ENCODE measurements at places on chromosomes 6 and 20.

DNA sequence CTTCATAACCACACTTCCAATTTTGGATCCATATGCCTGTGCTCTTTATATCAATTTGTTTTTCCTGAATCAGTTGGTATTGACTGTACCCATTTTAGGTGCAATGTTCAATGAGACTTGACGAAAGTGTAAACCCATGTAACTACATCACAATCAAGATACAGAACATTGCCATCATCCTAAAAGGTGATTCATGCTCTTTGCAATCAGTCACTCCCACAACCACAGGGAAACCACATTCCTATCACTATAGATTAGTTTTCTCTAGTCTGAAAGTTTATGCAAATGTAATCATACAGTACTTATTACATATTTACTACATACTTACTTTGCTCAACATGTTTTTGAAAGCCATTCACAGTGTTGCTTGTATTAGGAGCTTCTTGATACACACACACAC lies 167.4 kb downstream of the ADGRG6 start:
- DNase-seq: no peak

- no peak for DNase-seq
Measured at GRCh38 chr20:61855286-61855685, 210.4 kb downstream of the TAF4 start.

DNA sequence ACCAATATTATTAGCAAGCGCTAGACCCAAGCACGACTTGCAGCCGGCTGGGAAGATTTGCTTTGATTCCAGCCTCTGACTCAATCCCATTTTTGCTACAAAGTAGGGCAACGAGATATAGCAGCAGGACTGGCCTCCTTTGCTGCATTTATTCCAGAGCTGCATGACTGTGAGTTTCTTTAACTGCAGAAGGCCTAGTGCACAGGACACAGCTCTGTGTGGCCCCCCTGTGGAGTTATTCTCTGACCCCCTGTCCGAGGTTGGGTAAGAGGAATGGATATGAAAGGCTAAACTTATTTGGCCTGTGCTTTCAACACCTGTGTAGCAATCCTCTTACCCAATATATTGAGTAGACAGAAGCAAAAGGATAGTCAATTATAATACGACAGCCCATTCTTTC lies 133.3 kb upstream of the SPTLC3 start:
- no peak for DNase-seq

DNA sequence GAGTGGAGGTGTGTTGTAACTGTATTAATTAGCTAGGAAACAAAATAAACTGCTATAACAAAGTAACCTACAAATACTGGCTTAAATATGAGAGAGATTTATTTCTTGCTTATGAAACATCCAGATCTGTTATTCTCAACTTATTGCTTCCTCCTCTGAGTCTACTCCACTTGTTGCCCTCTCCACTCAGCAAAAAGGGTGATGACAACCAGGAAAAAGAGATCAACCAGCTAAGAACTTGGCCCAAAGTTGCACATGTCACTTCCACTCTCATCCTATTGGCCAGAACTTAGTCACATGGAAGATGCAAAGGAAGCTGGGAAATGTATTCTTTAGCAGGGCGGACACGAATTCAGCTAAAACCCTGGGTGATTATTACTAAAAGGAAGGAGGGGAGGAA lies 5.2 kb upstream of the TP53RK start:
- no peak for DNase-seq

GRCh38 chr6:25026723-25027122 lies 91.0 kb upstream of the RIPOR2 start:
- no peak for DNase-seq

- DNase-seq: no peak
Measured at GRCh38 chr6:22251348-22251747, 45.5 kb downstream of the PRL start.

DNA sequence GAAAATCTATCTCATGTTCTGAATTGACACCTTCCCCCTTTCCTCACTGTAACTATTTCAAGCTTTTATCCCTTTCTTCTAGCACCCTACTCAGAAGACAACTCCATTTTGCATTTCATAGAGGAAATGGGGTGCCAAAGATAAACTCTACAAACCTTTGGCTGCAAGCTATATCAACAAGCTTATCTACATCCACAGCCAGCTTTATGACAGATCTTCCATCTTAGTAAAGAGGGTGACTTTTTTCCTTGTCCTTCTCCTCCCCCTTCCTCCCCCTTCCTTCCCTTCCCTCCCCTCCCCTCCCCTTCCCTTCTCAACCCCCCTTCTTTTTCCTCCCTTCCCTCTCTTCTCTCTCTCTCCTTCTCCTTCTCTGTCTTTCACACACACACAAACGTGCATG lies 58.0 kb upstream of the OLIG3 start:
- DNase-seq: no peak

DNA sequence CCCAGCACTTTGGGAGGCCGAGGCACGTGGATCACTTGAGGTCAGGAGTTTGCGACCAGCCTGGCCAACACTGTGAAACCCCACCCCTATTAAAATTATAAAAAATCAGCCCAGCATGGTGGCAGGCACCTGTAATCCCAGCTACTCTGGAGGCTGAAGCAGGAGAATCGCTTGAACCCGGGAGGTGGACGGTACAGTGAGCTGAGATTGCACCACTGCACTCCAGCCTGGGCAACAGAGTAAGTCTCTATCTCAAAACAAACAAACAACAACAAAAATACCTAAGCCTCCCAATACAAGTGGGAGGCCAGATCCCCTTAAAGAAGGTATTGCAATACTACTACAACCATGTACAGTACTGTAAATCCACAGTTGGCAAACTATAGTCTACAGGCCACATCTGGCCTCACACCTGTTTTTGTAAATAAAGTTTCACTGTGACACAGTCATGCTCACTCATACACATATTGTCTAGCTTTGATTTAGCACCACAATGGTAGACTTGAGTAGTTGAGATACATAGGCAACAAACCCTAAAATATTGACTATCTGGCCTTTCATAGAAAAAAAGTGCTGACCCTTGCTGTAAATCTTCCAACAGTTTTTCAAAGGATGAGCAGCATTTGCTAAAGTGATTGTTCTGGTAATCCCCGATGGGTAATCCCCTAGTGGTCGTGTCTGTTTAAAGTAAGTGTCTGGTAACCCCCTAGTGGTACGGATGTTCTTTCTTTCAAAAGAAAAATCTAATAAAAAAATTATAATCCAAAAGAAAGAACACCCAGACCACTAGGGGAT lies 202.0 kb downstream of the RNGTT start:
- DNase-seq: no peak

Measured in HEK293T (cell line).